ENCODE measurements at places on chromosomes 5 and 9. TPM values are rescaled to one million over a fixed set of nuclear protein-coding genes. Genes with fewer than 3 reads are reported as not detected.

The LRRC26 gene
- 0.77 TPM for total RNA-seq

The LOX gene
- total RNA-seq, result 0.90 TPM

DNA sequence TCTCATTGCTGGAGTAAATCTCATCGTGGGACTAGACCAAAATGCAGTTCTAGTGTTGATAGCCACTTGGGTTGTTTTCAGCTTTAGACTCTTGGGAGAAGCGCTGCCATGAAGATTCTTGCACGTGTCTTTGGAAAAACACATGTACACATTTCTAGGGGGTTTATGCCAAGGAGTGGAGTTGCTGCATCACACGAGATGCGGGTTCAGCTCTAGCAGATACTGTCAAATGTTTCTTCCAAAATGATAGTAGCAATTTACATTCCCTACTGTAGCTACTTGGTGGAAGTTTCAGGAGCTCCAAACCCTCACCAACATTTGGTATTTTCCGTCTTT is 52.3 kb upstream of the CPLX2 start:
- DNase-seq, result no peak

The CFAP157 gene
- total RNA-seq, result 8.0 TPM

The QRFP gene
- not detected for total RNA-seq

DNA sequence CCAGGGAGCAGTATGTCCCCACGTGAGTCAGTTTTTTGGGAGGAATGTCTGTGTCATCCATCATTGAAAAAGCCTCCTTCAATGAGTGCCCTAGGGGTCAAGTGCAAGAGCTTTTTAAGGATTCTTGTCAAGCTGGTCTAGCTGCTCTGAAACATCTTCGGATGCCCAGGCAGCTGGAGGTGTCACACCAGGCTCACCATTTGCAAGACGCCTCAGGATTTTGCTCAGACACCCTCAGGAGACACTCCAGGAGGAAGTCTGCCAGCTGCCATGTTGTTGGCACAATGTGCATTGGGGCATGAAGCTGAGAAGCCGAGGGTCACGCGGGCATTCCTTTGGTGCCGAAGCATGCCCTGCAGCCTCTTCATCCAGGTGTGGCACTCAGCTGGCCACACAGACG is 111.1 kb upstream of the S1PR3 start:
- DNase-seq, result no peak

GRCh38 chr9:112753725-112754124 is 3.2 kb downstream of the SNX30 start:
- DNase-seq, result no peak

The PRELID1 gene
- total RNA-seq, result 163 TPM

DNA sequence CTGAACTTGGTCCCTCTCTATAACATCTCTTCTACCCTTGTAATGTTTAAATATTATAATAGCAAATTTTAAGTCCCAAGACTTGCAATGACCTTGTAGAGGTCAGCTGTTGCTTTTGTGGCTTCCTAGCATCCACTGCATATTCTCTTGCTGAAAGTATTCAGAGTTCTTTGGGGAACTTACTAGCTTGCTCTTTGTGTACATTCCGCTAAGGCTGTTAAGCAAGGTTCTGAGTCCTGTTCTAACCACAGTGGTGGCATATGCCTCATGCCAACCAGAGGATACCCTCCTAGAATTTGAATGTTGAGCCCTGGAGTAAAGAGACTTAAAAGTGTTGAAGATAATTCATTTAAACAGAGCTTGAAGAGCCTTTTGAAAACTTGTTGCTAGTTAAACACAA is 570.9 kb downstream of the TLE1 start:
- no peak for DNase-seq

The TMEM171 gene
- total RNA-seq, result 1.3 TPM

DNA sequence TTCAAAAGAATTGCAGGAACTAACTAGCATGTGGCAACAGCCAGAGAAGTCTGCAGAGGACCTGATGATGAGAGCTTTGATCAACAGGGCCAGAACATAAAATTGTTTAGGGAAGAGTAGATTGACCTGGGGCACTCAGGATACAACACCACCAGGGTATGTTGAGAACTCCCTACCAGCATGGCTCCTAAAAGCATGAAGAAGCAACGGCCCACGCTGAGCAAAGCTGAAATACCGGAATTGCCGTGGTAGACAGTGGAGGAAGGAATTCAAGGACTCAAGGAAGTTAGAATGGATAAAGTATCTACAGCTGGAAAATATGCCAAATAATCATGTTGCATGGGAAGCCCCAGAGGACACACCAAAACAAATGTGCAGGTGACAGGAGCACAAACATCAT is 31.6 kb downstream of the DROSHA start:
- no peak for DNase-seq

GRCh38 chr5:102815084-102815483 is 60.0 kb downstream of the PAM start:
- no peak for DNase-seq

- DNase-seq, result no peak
Measured at GRCh38 chr9:69963803-69964202, 79.8 kb upstream of the MAMDC2 start.

Data from type B pancreatic cell (in vitro differentiated cells).